Keratinocyte (primary cell): ENCODE measurements at places on chromosomes 11 and 22. TPM values are rescaled to one million over a fixed set of nuclear protein-coding genes. Genes with fewer than 3 reads are reported as not detected.

- peaks cover 17% of the 10 kb centered on the region for H3K27me3 ChIP-seq
- H3K4me1 ChIP-seq: no peaks in the 10 kb centered on the region
- no peak overlapping the region for H3K27ac ChIP-seq
Measured at GRCh38 chr22:49727191-49727880, 100.3 kb downstream of the BRD1 start.

GRCh38 chr22:26825960-26826935 is 168.9 kb downstream of the MIAT start:
- H3K27ac ChIP-seq: no peak overlapping the region
- DNase-seq: no peak
- no peaks in the 10 kb centered on the region for H3K27me3 ChIP-seq
- H3K36me3 ChIP-seq: no peaks in the 10 kb centered on the region
- H3K4me1 ChIP-seq: no peaks in the 10 kb centered on the region
- H3K4me3 ChIP-seq: no peak overlapping the region

- no peak overlapping the region for H3K4me3 ChIP-seq
- DNase-seq: no peak
- peaks cover 4% of the 10 kb centered on the region for H3K36me3 ChIP-seq
- H3K4me1 ChIP-seq: peaks cover 3% of the 10 kb centered on the region
- H3K27me3 ChIP-seq: no peaks in the 10 kb centered on the region
Measured at GRCh38 chr11:110283862-110284261, 12.6 kb downstream of the RDX start.

- no peak overlapping the region for H3K4me3 ChIP-seq
- no peak overlapping the region for H3K27ac ChIP-seq
- DNase-seq: no peak
- peaks cover 13% of the 10 kb centered on the region for H3K4me1 ChIP-seq
- no peaks in the 10 kb centered on the region for H3K27me3 ChIP-seq
Measured at GRCh38 chr22:24338726-24339451, 68.3 kb downstream of the SPECC1L start.

- no peaks in the 10 kb centered on the region for H3K27me3 ChIP-seq
- H3K4me3 ChIP-seq: no peak overlapping the region
- DNase-seq: no peak
- no peak overlapping the region for H3K27ac ChIP-seq
- H3K36me3 ChIP-seq: no peaks in the 10 kb centered on the region
Measured at GRCh38 chr22:21073023-21073422, 27.3 kb downstream of the LRRC74B start.

GRCh38 chr11:46903846-46904245 is 14.5 kb downstream of the LRP4 start:
- no peaks in the 10 kb centered on the region for H3K27me3 ChIP-seq
- no peak overlapping the region for H3K27ac ChIP-seq
- H3K4me3 ChIP-seq: no peak overlapping the region
- DNase-seq: no peak

GRCh38 chr11:83280256-83280655 is 5.9 kb downstream of the CCDC90B start:
- H3K4me1 ChIP-seq: peaks cover 12% of the 10 kb centered on the region
- no peak for DNase-seq
- peaks cover 4% of the 10 kb centered on the region for H3K36me3 ChIP-seq

DNA sequence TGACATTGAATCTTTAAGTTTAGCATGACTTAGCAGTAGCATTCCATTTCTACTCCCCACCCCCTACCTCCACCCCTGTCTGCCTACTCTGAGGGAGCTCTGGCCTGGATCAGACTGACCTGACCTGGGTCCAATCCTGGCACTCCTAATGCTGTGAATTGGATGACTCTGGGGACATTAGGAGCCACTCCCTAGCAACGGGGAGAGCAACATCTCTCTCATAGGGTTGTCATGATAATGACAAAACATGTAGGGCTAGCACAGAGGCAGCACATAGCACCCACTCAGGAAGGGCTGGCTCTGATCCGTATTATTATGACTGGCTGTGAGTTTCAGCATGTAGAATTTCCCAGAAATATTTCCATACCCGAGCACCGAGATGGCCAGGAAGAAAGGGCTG is 40.5 kb downstream of the CABIN1 start:
- no peak overlapping the region for H3K4me3 ChIP-seq
- peaks cover 35% of the 10 kb centered on the region for H3K36me3 ChIP-seq
- no peak overlapping the region for H3K27ac ChIP-seq
- H3K4me1 ChIP-seq: no peaks in the 10 kb centered on the region
- no peak for DNase-seq

DNA sequence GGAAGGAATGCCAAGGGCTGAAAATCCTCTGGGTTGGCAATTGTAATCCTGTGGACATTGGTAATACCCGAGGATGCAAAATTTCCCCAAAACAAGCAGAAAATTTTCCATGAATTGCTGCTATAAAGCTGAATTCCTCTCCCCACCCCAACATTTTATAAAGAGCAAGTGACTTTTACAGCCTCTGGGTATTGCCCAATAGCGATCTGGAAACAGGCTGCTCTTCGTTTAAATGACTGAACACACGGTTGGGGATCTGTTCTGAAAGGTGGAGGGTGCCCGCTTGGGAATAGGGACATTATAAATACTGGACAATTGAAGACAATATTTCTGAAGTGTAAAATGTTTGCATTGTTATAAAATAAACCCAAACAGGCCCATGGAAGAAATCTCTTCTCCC is 20.6 kb downstream of the EHF start:
- peaks cover 95% of the 10 kb centered on the region for H3K4me1 ChIP-seq
- peaks cover 10% of the 10 kb centered on the region for H3K36me3 ChIP-seq
- H3K27ac ChIP-seq: peak overlapping the region; percentile 42
- no peak overlapping the region for H3K4me3 ChIP-seq
- no peak for DNase-seq
- no peaks in the 10 kb centered on the region for H3K27me3 ChIP-seq

- H3K27me3 ChIP-seq: peaks cover 6% of the 10 kb centered on the region
- H3K4me3 ChIP-seq: no peak overlapping the region
- H3K27ac ChIP-seq: no peak overlapping the region
Measured at GRCh38 chr11:93585758-93586157, 42.6 kb upstream of the SMCO4 start.

- H3K4me3 ChIP-seq: peak overlapping the region; percentile 59
- no peak overlapping the region for H3K27ac ChIP-seq
- DNase-seq: no peak
- peaks cover 37% of the 10 kb centered on the region for H3K27me3 ChIP-seq
- no peaks in the 10 kb centered on the region for H3K36me3 ChIP-seq
Measured at GRCh38 chr11:82732734-82733443, 775 bp downstream of the FAM181B start.

The C11orf91 gene
- 0.10 to 0.16 TPM (median 0.10 TPM) in 3 replicates for polyA plus RNA-seq

The ACR gene
- not detected in 3 replicates for polyA plus RNA-seq

The FAM180B gene
- polyA plus RNA-seq: 0.06 TPM in 1 of 3 replicates, not detected in the others

The UBQLN3 gene
- polyA plus RNA-seq: not detected in 3 replicates

The CEP126 gene
- polyA plus RNA-seq: 1.2 to 3.4 TPM (median 2.5 TPM) in 3 replicates

The RAG1 gene
- polyA plus RNA-seq: 0.42 to 1.3 TPM (median 1.2 TPM) in 3 replicates

The TH gene
- 0.50 to 0.86 TPM (median 0.67 TPM) in 3 replicates for polyA plus RNA-seq
